ENCODE measurements at places on chromosomes 3 and 15.

GRCh38 chr15:31481142-31481541 lies 154.5 kb downstream of the KLF13 start:
- DNase-seq = no peak

DNA sequence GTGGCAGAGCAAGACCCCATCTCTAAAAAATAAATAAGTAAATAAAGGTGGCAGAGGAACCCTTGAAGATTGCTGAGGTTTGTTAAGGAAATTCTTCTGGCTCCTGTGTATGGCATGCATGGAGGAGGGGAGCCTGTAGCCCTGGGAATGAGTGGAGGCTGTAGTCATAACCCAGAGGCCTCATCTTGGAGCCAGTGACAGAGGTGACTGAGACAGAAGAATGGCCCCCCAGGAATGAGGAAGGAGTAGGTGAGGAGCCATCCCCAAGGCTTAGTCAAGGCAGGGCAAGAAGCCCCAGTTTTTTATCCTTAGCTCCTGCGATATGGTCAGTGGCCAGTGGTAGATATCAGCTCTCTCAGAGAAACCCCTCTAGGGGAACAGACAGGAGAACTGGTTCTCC lies 46.5 kb downstream of the BSN start:
- no peak for DNase-seq

- no peak for DNase-seq
Measured at GRCh38 chr3:124063197-124063909, 71.4 kb upstream of the ROPN1 start.

GRCh38 chr3:197345390-197345789 lies 47.0 kb upstream of the DLG1 start:
- DNase-seq = peak; percentile 58

GRCh38 chr3:153970047-153970446 lies 151.1 kb upstream of the ARHGEF26 start:
- no peak for DNase-seq

DNA sequence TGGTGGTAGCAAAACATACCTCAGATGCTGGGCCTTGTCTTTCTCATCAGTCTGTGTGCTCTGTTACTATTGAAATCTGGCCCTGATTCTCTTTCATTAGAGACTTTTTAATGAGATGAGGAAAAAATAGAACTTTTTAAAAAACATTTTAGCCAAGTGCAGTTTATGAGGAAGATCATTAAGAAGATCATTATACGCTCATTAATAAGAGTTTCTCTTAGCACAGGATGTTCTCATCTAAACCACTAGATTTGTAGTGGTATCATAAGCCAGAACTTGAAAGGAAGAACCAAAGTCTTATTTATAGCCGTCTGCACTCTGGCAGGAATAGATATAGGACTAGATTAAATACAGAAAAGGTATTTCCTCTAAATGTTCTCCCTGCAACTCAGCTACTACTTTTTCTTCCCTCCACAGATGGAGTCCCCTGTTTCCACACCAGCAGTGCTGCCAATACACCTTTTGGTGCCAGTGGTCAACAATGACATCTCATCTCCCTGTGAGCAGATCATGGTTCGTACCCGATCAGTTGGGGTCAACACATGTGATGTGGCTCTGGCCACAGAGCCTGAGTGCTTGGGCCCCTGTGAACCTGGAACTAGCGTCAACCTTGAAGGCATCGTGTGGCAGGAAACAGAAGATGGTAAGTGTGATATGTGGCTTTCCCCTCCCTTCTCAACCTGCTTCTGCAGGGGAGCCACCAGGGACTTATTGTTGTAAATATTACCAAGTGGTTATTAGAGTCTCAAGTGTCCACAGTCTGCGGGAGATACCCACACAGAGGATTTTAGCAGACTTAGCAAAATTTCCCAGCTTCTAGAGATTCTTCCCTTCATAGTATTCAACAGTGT lies 152.8 kb downstream of the RBPMS2 start:
- no peak for DNase-seq

GRCh38 chr15:74251131-74251811 lies 15.1 kb downstream of the CCDC33 start:
- no peak for DNase-seq

Data from SK-N-MC (cell line).